Stimulated activated CD8-positive, alpha-beta memory T cell treated with anti-CD3 and anti-CD28 coated beads, Interleukin-7, amount 100 ng/mL, for 1 hour (primary cell): ENCODE measurements at places on chromosomes 3 and 15.

- DNase-seq, result no peak
Measured at GRCh38 chr3:107894998-107895397, 195.8 kb downstream of the CD47 start.

DNA sequence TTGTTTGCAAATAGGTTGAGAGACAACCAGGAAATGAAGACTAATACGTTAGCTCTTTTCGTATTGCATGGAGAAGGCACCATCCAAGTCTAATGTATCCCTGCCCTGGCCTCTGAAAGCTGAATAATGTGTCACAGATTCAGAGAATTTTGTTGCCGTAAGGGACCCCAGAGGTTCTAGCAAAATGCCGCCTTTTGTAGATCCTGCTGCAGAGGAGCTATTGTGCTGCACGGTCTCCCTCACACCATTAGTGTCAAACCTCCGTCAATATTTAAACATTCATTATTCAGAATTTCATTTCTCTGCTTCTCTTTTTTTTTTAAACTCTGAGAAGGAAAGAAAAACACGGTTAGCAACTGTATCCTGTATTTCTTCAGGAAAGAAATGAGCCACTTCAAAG is 238.7 kb downstream of the EPHB1 start:
- DNase-seq, result no peak

DNA sequence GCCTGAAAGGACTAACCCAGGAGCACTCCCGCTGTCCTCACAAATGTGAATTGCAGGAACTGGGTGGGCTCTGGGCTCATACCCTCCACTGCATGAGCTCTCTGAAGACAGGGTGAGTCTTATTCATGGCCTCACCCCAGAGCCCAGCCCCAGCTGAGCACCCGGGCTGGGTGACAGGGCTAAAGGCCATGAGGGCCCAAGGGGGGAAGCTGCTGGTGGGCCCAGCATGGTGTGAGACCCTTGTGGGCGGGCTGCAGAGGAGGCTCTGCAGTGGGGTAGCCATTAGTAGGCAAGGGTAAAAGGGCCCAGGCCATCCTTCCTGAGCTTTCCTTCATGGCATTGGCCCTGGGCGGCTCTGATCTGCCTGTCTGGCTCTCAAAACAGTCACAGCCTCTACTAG is 30.3 kb downstream of the SRPRB start:
- DNase-seq, result no peak

- no peak for DNase-seq
Measured at GRCh38 chr3:130739848-130740247, 6.8 kb downstream of the PIK3R4 start.

DNA sequence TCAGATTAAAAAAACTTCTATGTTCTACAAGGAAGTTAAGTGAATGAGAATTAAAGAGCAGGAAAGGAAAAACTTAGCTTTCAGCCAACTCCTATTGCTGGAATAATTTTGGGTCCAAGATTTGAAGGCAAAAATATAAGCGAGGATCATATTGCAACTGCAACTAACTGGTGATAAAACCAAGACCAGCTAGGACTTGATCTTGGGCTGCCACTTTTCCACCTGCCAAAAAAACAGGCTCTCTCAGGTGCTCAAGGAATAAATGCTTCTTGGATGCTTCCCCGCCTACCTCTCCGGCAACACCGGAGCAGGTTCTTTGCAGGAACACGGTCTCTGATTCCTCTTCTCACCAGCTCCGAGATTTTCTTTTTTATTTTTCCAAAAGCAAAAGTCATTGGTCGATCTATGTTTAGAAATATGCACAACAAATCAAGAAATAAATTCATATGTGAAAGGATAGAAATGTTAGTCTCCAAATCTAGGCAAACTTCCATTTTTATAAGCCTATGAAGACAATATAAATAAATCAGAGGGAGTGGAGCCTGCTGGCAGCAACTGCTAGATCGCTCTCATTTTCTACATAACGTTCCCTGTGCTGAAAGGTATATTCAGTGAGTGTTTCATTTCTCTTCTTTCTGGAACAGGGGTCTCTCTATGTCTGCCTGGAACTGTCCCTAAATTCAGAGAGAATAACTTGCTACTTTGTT is 241.9 kb downstream of the NTRK3 start:
- no peak for DNase-seq

DNA sequence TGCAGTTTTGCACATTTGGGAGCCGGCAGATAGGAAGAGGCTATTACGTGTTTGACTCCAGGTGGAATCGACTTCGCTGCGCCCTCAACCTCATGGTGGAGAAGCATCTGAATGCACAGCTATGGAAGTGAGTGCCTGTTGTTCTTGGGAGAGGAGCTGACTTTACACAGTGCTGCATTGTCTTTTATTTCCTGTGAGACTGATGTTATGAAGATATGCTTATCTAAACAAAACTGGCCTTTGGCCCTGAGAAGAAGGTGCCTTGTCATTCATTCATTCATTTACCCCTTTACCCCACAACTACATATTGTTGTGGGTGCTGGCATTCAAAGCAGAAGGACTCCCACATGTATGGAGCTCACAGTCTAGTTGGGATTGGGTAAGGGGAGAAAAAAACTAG is 32.6 kb downstream of the PSMD6 start:
- DNase-seq, result no peak

DNA sequence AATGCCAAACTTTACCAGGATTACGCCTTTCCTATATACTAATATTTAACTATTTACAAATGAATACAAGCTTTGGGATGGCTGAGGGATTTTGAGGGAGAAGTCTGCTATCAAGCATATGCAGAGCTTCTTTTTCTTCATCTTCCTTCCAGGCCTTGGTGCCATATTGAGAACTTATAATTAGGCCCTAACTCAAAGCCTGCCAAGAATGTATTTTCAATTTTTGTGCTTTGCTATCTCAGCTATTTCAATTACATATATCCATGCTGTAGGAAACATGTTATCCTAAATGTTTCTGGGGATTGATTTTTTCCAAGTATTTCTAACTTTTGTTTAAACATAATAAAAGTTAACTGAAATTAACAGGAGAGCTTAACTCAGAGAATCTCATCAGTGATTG is 425.0 kb upstream of the GRM7 start:
- DNase-seq, result no peak

- DNase-seq, result no peak
Measured at GRCh38 chr15:85118581-85118980, 136.9 kb downstream of the PDE8A start.
